ENCODE measurements at places on chromosomes 13 and 19.

GRCh38 chr13:35874704-35875103 is 256.5 kb downstream of the DCLK1 start:
- DNase-seq, result no peak

- DNase-seq, result no peak
These were observed 84.4 kb downstream of the GADD45B start for GRCh38 chr19:2560369-2560768.

DNA sequence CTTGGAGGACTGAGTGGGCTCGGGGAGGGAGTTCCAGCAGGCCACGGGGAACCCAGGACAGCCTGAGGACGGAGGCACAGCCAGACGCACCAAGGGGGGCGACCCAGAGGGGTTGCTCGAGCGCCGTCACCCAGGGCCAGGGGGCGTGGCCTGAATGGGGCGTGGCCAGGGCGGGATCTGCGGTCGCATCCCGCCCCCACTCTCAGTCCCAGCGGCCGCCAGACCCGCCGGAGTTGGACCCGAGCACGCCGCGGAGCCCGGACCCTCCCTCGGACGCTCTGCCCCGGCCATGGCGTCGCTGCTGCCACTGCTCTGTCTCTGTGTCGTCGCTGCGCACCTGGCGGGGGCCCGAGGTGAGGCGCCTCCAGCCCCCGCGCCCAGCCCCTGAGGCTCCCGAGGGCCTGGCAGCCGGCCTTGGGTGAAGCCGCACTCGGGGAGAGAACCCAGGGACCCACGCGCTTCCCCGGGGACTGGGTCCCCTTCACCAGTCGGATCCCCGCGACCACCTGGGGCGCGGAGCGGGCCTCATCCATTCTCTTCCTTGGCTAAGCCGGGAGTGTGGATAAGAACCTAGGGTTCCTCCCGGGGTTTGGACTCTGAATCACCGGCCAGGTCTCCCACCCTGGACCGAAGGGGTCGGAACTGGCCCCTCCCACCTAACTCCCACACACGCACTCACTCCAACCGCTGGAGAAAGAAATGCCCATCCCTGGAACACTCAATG is at the start of gene CILP2:
Gene CILP2, plus strand, starts transcription at position 205 of the 724 bp plus-strand sequence. Its CDS starts 85 bp downstream, at position 290.
- DNase-seq, result no peak

DNA sequence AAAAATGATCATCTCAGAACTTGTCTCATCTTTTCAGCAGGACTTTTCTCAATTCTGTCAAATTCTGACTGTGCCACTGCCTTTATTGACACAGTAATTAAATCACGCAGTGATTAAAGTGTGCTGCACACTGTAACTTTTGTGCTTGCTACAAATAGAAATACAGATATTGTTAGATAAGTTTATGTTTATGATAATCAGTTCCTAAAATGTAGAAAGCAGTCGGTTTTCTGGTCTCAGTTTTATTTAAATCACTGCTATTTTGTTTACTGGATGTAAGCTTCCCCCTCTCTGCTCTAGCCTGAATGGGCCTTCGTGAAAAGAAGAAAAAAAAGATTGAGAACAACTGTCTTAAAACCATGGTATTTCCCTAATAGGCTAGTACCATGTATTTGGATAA is 258.8 kb upstream of the STARD13 start:
- no peak for DNase-seq

DNA sequence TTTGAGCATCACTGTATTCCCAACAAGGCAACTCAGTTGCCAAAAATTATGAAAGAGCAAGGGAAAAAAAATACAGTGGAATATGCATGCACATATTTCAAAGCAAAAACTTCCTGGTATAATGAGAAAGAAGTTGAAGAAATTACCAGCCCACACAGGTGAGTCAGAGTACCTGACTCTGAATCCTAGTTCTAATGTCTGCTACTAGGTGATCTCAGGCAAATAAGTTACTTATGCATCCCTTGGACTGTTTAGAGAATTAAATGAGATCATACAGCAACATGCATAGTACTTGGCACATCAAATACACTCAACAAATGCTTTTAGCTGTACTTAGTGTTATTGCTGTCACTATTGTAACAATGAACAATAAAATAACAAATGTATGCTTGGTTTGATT is 144.9 kb downstream of the MIPEP start:
- no peak for DNase-seq

DNA sequence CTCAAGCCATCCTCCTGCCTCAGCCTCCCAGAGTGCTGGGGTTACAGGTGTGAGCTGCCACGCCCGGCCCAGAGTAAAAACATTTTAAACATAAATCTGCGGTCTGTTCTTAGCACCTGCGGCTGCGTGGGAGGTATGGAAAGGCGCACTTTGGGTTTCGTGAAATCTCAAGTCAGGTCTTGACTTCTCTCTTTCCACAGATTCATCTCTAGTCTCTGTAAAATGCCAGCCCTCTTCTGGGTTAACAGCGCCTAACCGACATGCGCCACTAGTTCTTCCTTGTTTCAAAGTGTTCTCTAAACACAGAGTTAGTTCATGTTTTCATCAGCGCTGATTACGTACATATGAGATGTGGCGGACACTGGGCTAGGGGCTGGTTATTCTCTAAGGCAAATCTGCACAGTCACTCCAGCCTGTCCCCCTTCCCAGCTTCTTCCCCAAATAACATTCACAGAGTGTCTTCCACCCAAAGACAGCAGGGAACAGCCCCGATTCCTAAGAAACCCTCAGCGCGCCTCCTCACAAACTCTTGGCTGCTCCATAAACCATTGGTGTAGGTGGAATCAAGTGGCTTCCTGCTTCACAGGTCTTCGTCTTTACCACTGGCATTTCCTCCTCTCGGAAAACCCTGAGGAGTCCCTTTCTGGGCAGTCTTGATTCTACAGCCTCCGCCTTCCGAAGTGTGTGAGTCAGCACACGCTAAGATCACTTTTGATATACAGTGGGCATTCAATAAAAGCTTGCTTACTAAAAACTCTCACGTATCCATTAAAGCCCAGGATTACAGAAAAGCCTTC is 1.4 kb downstream of the PARP4 start:
- DNase-seq, result no peak

- no peak for DNase-seq
These were observed 50.2 kb upstream of the GTF3A start for GRCh38 chr13:27374126-27374613.

GRCh38 chr13:43306372-43306771 is 283.0 kb downstream of the DNAJC15 start:
- no peak for DNase-seq

- no peak for DNase-seq
These were observed 2.9 kb downstream of the FOSB start for GRCh38 chr19:45470762-45471081.

DNA sequence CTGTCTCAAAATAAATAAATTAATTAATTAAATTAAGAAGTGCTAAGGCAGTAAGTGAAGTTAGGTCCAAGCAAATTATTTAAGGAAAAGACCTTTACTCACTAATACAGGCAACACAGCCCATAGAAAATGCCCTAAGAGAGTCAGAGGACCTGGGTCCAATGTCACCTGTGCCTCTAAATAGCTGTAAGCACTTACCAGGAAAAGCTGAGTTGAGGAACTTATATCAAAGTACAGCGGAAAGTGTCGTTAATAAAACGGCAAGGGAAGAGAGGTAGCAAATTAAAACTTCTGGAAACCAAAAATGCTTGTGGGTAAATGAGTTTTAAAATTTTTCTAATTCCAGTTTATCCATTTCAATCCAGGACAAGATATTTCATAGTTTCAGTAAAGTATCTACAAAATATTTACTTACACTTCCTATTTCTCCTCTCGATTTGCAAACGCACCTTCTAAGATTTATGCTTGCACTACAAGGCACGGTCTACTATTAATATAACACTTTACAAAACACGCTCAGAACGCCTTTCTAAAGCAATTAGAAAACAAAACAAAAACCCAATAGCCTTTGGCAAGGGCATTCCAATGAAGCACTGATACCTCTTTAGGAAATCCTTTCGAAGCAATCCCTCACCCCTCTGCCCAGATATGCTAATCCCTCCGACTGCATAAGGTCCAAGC is 963 bp downstream of the VPS36 start:
- no peak for DNase-seq

GRCh38 chr13:30797847-30798535 is 62.6 kb downstream of the ALOX5AP start:
- no peak for DNase-seq

- no peak for DNase-seq
These were observed 752.5 kb upstream of the SGCG start for GRCh38 chr13:22428188-22428828.

GRCh38 chr19:4600893-4601292 is 38.4 kb upstream of the TNFAIP8L1 start:
- DNase-seq, result no peak
